Ascending aorta (tissue), 2 donors: ENCODE measurements at places on chromosomes 4 and X.

DNA sequence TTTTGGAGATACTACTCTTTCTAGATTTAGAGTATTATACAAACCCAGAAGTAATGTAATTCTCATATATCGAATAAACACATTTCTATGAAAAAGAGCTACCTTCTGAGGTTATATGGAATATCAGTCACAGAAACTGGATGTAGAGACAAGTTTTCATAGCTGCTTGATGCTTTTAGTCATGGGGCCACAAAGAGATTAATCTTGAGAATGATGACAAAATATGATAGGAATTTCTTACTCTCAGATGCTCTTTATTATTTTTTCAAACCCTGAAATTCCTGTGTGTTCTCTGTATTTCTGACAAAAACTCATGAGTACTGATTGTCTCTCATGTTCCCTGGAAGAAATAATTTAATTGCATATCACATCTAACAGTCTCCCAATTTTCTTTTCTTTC, 662.5 kb downstream of the RAPGEF2 start:
- DNase-seq = no peak

- no peak for DNase-seq
Observed at GRCh38 chrX:85326234-85327059, 53.0 kb downstream of the POF1B start.

DNA sequence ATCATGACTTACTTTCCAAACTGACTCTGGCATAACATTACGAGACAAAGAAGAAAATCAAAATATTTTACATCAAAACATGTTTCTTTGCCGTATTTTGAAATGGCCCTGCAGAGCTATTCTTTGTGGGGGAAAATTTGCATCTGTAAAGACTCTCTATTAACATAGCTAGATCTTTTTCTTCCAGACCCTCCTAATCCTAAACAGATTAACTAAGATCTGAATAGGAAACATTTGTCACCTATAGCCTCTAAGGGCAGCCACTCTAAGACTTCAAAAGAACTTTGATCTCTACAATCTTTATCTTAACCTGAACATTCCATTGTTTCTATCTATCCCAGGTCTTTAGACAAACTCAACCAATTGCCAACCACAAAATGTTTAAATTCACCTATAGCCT, 176.6 kb upstream of the CENPE start:
- DNase-seq = no peak

- no peak for DNase-seq
Observed at GRCh38 chr4:138875891-138876608, 139.5 kb upstream of the NOCT start.

GRCh38 chrX:140712413-140713173, 3.0 kb downstream of the LINC00632 start:
- DNase-seq = peak; percentile 67

DNA sequence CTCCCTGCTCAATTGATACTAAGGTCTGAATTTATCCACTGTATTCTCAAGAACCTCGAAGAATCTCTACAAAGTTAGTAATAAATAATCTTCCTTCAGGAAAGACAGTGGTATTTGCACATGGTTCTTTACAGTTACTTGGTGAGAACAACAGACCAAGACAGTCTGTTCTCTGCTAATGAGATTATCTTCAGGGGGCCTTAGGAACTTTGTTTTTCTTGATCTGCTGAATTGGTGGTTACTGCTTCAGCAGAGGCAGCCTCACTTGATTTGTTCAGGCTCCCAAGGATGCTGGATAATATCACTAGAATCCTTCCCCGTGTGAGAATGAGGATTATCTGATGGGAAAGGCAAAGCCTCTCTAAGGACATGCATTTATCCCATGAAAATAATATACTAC, 64.8 kb downstream of the CBR4 start:
- no peak for DNase-seq

GRCh38 chrX:16687514-16687913, 25.0 kb downstream of the CTPS2 start:
- no peak for DNase-seq

DNA sequence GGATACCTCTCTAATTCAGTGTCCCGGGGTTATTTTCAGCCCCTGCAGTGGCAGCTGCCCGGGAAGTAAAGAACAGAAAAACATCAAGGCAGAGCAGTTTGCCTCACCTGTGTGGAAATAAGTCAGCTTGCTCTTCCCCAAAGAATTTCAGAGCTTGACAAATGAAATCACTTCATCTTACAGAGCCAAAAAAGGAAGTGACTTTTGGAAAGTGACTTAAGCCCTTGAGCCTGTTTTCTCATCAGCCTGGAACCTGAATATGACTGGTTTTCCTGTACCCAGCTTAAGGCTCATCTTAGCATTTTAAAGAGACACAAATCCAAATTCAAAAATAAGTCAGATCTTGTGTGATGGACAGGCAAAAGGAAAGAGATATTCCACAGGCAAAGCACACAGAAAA, 211.6 kb downstream of the RCHY1 start:
- no peak for DNase-seq

DNA sequence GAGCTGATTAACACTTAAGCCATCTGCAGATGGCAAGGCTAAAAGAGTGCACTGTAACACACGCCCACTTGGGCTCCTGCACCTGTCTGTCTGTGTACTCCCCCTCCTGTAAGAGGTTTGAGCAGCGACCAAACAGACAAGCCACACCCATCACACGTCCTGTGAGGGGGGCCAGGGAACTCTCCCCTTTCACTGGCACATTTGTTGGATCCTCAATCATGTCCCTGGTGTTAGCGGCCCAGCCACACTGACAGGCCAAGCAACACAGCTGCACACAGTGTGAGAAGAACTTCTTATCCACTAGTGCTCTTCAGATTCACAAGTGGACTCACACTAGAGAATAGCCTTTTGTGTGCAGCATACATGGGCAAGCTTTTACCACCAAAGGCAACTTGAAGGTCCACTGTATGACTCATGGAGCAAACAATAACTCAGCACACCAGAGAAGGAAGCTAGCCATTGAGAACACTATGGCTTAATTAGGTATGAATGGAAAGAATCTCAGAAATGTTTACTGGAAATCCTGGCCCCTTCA, 29.1 kb upstream of the UTP14A start:
- DNase-seq = no peak

- no peak for DNase-seq
Observed at GRCh38 chr4:145234091-145234706, 53.8 kb upstream of the OTUD4 start.

DNA sequence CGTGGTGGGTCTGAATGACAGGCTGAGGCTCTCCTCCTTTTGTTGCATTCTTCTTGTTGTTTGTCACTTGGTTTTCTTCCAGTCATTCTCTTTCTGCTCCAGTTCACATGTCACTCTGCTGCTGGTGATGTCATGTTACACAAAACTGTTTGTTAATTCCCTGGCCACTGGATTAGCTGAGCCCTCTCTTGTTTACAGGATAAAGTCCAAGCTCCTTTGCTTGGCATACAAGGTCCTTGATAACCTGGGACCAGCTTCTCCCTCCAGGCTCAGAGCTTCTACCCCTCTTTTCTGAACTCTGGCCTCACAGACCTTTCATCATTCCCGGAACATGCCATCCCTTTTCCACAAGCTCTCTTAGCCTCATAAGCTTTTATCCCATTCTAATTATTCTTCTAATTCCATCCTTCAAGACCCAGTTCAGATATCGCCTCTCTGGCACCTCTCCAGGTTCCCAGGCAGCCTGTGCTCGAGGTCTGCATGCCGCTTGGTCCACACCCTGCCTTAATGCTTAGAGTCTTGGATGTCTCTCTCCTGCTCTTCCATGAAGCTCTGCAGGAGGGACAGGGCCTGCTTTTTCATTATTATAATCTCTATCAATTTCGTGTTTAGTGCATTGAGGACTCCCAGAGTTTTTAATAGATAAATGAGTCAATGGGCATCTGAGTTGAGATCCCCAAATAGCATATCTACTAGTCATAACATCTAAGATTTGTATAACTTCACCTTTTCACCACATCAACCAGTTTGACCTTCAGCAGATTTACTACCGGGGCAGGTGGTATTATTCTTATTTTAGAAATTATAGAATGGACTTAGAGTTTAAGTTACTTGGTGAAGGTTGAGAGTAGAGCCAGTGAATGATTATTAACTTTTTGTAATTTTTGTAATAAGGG, 98.7 kb downstream of the TMEM131L start:
- DNase-seq = no peak

DNA sequence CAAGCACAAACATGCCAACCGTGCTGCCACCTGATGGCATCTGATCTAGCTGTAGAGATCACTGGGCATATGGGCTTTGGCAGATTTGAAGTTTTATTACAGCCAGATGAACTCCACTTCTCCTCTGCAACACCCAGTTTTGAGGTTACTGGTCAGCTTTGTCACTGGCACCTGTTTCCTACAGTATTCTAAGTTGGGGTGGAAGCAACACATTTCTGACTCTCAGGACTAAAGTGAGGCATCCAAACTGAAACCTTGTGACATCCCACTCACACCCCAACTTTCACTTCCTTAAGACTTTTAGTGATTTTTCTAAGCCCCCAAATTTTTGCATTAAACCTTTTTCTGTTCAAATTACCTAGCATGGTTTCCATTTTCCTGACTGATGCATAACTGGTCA, 115.1 kb upstream of the PCDH18 start:
- DNase-seq = no peak

GRCh38 chr4:19657856-19658255, 593.8 kb upstream of the SLIT2 start:
- no peak for DNase-seq

DNA sequence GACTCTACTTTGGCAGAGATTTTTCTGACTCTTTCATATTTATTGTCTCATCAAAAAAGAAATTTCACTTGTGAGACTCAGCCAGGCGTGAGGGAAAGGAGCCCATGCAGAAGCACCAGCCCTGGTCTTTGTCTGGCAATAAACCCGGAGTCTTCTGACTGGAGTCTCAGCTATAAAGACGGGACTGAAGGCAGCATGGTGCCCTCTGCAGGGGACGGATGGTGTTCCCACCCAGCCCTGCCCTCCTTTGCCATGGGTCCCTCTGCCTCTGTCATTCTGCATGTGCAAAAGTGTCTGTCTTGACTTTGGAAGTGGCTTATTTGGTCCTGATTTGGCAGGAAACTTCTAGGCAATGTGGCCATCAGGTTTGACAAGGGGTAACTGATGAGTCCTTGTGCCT, 14.2 kb downstream of the ZNF185 start:
- no peak for DNase-seq

- no peak for DNase-seq
Observed at GRCh38 chr4:181858741-181859140, 384.5 kb upstream of the TENM3 start.

DNA sequence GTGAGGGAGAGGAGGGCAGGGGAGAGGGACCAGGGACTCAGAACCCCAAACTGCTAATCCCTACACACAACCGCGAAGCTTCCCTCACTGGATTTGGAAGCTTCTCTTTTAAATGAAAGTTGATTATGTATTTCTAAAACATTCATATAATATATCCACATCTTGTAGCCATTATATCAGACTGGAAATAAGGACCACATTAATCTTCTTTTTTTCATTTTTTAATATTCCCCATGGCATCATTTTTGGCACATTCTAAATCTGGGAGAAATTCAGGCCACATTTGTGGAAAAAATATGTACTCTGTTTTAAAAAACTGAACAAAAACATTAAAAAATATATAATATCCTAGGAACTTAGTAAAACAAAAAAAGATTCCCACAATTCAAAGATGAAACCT, 97.8 kb downstream of the AFAP1 start:
- no peak for DNase-seq

GRCh38 chr4:130563185-130563888, 1467.4 kb downstream of the C4orf33 start:
- no peak for DNase-seq

- DNase-seq = no peak
Observed at GRCh38 chrX:107713203-107713542, 62.4 kb downstream of the TSC22D3 start.

DNA sequence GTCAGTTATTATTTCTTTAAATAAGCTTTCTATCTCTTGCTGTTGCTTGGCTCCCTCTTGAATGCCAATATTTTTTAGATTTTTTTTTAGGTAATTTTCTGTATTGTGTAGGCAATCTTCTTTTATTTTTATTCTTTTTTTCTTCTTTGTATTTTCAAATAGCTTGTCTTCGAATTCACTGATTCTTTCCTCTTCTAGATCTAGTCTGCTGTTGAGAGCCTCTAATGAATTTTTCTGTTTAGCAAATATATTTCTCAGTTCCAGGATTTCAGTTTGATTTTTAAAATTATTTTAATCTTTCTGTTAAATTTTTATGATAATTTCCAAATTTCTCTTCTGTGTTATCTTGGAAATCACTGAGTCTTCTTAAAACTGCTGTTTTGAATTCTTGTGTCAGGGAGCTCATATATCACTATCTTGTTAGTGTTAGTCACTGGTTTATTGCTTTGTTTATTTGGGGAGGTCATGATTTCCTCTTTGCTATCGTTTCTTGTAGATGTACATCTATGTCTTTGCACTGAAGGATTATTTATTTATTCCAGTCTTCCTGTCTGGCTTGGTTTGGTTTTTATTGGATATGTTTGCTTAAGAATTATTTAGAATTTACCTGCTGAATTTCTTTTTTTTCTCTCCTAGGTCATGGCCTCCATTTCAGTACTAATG, 39.9 kb upstream of the GPRIN3 start:
- DNase-seq = no peak

DNA sequence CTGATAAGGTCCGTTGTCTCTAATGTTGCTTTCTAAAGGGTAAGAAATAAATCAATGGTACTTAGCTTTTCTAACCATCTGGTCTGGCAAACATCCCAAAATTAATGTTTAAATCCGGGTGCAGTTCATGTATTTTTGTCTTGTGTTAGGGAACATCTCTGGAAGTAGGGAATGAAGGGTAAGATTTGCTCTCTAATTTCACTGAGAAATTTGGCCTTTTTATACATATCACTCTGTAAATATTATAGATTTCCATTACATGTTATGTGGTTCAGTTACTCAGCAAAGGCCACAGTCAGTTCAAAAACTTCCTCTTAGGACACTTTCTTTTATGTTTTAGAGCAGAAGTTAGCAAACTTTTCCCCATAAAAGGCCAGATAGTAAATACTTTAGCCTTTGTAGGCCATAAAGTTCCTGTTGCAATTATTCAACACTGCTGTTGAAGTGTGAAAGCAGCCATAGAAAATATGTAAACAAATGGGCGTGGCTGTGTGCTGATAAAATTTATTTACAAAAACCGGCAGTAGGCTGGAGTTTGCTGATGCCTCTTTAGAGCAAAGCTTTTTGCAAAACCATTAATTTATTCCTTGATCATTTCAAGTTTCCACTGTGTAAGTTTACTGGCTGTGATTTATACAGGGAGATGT, 218.1 kb downstream of the ANTXR2 start:
- DNase-seq = no peak

GRCh38 chrX:22135994-22136684, 104.0 kb downstream of the PHEX start:
- no peak for DNase-seq

GRCh38 chrX:1491851-1492349, 39.2 kb upstream of the ASMTL start:
- peak; percentile 22 for DNase-seq
